Activated CD4-positive, alpha-beta T cell treated with anti-CD3 and anti-CD28 coated beads, Interleukin-2, amount 50 U/mL, for 48 hours (primary cell): ENCODE measurements at places on chromosomes 1 and 21.
A peak's percentile ranks its signal among the peaks of the same experiment; 100 is the strongest.

- peak; percentile 12 for DNase-seq
These were observed 300.8 kb downstream of the RRAGC start for GRCh38 chr1:38558500-38559445.

- no peak for DNase-seq
These were observed 22.2 kb upstream of the IFFO2 start for GRCh38 chr1:18978706-18979105.

GRCh38 chr1:61404597-61405376 is 320.2 kb downstream of the TM2D1 start:
- no peak for DNase-seq

- DNase-seq, result no peak
These were observed 93.6 kb downstream of the SNRPE start for GRCh38 chr1:203954788-203955552.

GRCh38 chr1:217482356-217483102 is 148.4 kb downstream of the GPATCH2 start:
- DNase-seq, result peak; percentile 58

GRCh38 chr1:2047749-2048729 is 2.2 kb upstream of the PRKCZ start:
- no peak for DNase-seq
